ENCODE measurements at places on chromosomes 12 and 14.

GRCh38 chr12:3150931-3151835 is 74.0 kb downstream of the TSPAN9 start:
- no peak for DNase-seq

DNA sequence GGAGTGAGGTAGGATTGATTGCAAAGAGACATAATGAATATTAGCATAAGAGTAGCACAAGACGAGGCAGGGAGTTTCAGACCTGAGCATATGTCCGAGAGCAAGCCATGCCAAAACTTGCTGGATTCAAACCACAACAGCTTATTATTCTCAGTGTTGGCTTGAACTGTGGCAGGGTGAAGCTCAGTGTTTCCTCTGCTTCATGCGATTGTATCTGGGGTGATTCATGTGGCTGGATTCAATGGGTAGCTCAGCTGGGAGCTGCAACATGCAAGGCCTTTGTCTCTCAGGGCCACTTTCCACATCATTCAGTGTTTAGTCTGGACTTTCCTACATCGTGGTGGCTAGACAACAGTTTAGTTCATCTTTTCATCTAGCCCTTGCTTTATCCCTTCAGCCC is 22.1 kb upstream of the E2F7 start:
- no peak for DNase-seq

- no peak for DNase-seq
Observed at GRCh38 chr14:78278464-78279250, 108.5 kb downstream of the NRXN3 start.

DNA sequence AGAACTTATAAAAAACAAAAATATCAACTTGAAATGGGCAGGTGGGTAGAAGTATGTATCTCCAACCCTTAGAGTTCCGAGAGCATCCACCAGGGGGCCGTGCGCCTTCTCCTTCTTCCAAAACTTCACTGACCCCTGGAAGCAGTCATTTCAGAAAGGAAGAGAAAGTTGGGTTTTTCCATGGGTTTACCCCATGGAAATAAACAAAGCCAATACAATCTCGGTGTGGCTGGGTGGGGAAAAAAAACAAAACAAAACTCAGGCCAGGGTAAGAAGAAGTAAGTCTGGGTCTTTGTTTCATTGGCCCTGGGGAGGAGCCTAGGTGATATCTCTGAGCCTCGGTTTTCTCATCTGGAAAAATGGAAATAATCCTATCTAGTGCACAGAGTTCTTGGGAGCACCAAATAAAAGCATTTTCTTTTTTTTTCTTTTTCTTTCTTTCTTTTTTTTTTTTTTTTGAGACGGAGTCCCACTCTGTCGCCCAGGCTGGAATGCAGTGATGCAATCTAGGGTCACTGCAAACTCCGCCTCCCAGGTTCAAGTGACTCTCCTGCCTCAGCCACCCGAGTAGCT is 33.6 kb upstream of the HNF1A start:
- peak; percentile 70 for DNase-seq

DNA sequence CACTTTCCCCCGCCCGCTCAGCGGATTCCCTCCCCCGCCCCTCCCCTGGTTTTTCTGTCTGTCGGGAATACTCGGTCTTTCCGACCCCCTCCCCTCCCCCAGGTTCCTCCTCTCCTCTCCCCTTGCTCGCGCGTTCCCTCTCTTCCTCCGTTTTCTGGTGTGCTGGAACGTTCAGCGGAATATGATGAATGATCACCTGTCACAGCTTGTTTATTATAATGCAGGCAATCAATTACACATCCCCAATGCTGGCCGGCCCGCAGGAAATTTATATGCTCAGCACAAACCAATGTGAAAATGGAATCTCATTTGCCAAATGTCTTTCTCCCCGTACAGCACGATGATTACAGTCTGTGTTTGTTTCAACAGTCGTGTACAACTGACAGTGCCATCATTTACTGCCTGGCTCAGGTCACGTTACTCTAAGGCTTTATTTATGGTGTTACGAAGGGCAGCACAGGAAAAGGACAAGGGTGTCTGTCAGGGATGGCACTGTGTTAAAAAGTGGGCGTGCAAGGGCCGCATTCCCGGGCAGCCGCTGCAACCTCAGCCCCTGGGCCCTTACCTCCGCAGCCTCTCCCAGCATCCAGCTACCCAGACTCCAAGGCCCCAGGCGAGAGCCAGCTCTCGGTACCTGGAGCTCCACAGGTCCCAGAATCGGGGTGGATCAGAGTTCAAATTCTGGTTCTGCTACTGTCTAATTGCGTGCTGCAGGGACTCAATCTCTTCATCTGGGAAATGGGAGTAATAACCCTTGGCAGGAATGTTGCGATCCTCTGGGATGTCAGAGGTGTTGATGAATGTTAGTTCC is 24.7 kb upstream of the MAP1LC3B2 start:
- DNase-seq, result no peak

DNA sequence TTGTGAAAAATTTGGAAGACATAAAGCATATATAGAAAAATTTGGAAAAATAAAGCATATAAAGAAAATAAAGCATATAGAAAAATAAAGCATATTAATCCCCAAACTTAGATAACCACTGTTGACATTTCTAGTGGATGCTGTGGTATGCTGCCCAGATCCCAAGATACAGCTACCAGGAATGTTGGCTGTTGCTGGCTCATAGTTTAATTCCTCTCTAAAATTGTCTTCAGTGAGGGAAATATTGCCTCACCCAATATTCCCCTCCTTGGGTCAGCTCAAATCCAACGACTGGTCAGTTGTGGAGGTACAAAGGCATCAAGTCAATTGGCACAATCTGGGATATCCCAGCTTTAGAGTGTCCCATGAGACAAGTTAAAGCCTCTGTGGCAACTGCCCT is 10.1 kb upstream of the KICS2 start:
- DNase-seq, result no peak

DNA sequence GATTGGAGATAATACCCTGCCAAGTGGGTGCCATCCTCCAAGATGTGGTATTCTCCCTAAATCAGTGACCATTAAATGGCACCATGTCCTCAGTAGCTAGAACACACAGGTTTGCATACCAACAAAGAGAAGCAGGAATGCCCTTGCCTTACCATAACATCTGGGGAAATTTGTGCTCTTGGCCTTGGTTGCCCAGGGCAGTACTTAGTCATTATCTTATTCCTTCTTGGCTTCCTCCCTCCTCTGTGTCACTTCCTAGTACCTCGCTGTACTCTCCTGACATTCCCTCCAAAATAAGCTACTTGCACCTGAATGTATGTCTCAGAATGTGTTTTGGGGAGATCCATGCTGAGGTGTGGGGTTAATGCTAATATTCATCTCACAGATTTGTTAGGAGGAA is 43.4 kb downstream of the GPR65 start:
- no peak for DNase-seq

- no peak for DNase-seq
Observed at GRCh38 chr12:24379861-24380521, 430.5 kb upstream of the SOX5 start.

DNA sequence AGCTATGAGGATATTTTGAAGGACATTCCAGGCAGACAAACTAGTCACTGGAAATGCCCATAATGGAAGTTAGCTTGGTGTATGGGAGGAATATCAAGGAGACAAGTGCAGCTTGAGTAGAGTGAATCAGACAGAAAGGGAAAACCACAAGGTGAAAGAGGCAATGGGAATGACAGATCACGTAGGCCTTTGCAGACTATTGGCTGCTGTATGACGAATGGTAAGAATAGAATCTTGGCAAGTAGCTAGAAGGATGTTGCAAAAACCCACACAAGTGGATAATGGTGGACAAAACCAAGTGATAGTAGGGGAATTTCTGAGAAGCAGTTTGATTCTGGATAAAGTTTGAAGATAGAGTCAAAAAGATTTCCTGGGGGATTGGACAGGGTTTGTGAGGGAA is 196.9 kb upstream of the NOVA1 start:
- DNase-seq, result no peak

DNA sequence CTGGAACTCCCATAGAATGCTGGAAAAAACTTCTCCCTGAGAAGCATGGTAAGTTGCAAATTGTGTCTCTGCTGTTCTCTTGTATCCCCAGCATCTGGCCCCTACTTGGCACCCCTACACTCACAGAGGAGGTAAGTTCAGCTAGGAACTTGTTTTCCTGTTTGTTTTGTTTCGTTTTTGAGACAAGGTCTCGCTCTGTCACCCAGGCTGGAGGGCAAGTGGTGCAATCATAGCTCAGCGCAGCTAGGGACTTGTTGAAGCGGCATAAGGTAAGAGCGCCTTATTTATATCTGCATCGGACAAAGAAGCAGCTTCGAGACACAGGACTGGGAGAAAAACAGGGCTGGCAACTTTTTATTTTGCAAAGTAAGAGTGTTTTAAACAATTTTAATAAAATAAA is 18.5 kb upstream of the ANO2 start:
- DNase-seq, result no peak

GRCh38 chr12:19520646-19521415 is 81.5 kb downstream of the AEBP2 start:
- no peak for DNase-seq

GRCh38 chr12:114238808-114239207 is 167.1 kb downstream of the TBX5 start:
- no peak for DNase-seq

GRCh38 chr12:53292426-53292825 is 2.9 kb upstream of the PFDN5 start:
- no peak for DNase-seq

DNA sequence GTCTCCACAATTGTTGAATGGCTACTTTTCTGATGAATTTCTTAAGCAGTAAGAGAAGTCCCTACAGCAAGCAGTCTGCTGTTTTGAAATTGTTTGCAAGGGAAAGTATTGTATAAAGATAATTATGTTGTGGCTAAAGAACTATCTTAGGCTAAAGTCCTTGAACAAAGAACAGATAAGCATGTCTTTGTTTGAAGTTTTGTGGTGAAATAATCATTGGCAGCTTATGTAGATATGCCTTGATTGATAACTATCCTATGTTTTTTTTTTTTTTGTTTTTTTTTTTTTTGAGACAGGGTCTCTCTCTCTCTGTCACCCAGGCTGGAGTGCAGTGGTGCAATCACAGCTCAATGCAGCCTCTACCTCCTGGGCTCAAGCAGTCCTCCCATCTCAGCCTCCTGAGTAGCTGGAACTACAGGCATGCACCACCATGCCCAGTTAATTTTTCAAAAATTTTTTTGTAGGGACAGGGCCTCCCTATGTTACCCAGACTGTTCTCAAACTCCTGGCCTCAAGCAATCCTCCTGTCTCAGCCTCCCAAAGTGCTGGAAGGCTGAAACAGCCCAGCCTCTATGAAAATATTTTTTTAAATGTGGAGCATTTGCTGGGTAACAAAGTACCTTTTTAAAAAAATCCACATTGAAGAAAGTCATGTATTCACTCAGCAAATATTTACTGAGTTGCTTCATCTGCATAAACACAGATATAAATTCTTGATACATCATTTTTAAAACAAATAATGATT is 80.8 kb downstream of the LLPH start:
- DNase-seq, result no peak

DNA sequence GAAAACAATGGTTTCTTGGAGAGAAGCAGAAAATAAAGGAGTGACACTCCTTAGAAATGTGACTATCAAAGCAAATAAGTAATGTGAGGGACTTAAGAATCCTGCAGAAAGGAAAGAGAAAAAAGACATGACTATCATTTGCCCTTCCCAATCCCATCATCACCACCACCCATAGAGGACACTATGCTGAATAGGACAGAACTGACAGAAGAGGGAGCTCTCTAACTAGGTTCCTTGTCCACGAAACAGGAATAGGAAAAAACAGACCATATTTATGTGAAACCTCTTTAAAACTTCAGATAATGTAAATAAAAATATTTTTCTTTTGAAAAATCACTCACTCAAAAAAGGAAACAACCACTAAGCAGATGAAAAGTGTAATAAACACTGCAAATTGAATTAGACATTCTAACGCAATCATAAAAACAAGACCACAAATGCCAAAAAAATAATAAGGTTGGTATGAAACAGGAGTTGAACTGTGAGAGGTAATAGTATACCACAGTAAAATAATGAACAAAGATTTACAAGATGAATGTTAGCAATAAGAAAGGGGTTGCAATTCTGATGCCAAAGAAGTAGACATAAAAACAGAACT is 24.1 kb downstream of the KLRD1 start:
- peak; percentile 37 for DNase-seq

GRCh38 chr12:49973361-49973830 is 649 bp downstream of the AQP6 start:
- no peak for DNase-seq

DNA sequence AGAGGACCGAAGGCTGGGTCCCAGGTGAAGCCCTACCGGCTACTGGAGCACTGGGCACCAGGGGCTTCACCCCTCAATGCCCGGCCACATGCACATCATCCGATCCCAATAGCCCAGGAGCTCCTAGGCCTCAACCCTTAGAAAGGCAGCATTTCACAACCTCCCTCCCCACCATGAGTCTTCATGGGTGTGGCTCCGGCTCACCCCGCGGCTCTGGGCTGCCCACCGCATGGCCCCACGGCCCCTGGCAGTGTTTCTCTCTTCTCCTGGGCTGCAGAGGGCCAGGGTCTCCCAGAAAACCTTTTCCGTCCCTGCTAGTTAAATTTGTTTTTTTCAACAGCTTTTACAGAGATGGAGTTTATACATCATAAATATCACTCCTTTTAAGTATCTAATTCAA is 28.6 kb upstream of the DLK1 start:
- no peak for DNase-seq

DNA sequence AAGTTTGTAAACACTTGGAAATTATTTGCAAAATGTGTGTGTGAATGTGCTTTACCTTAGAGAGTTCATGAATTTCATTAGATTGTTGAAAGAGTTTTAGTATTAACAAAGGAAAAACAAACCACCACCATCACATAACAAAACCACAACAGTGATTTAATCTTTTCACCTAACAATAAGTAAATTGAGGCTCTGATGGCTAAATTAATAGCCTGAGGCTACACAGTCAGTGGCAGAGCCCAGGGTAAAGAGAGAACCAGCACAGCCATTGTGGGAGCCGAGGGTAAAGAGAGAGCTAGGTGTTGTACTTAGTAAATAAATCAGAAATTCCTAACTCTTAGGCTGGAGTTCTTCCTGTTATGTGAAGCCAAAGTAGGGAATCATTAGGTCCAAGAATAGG is 51.2 kb upstream of the CAPRIN2 start:
- no peak for DNase-seq

DNA sequence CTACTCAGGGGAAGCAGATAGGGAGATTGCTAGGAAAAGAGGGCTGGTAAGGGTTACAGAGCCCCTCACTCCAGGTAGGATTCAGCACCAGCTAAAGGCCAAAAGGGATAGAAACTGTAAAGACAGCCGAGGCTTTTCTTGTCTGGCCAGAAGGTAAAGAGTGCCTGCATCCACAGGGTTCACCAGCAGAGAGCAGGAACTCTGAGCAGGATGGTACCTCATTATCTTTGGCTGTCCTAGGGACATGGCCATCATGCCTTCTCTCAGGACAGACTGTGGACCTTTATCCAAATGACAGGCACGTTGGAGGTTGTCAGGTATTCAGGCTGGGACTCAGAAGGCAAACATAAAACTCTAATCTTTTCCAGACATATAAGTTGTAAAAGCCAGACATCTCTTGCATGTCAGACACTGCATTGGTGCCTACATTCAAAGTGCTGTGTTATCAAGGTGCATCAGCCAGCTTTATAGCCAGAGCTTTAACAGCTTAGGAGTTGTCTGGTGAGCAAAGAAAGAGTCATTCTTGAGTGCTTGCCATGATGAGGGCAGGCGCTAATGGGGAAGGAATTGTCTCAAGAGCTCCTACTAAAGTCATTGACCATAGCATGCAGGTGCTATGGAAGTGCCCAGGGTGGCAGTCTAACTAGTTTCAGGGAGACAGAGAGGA is 89.5 kb downstream of the PELI2 start:
- no peak for DNase-seq
